ENCODE measurements at places on chromosomes 5 and 9. TPM values are rescaled to one million over a fixed set of nuclear protein-coding genes. Genes with fewer than 3 reads are reported as not detected.

Gene TMEM252
- total RNA-seq = not detected

Gene SPARC
- 2,270 TPM for total RNA-seq

Gene MED7
- 7.6 TPM for total RNA-seq

Gene SPINK13
- not detected for total RNA-seq

Gene NRG2
- total RNA-seq = 8.9 TPM
